Fibroblast of skin of right quadriceps (primary cell): ENCODE measurements at places on chromosomes 16 and 17.

DNA sequence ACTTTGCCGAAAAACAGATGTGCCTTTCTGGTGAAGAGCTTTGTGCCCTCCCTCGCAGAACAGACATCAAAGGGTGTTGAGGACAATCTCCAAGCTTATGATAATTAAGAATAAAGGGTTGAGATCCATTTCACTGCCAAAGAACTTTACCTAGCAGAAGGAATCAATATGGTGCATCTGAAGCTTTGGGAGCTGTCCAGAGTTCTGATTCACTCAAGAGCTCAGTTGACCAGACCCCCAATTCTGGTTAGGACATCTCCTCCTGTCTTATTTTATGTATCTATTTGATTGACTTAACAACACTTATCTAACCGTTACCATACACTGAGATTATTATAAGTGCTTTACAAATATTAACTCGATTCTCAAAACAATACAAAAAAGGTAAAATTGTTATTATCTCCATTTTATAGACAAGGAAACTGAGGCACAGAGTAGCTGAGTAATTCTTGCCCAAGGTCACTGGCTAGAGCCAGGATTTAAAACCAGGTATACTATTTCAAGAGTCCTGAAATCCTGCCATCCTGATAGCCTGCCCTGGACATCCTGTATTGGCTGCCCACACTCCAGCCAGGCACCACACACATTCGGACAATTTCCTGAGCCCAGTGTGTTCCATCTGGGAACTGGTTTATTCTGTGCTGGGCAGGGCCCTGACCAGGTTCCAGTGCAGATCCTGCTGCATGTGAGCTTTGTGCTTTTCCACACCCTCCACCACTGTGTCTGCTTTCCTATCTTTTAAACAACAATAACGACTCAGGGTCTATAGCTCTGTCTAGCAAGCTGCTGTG lies 29.8 kb downstream of the PITPNM3 start:
- DNase-seq = no peak

GRCh38 chr16:35011-35677 lies 18.3 kb downstream of the POLR3K start:
- no peak for DNase-seq

DNA sequence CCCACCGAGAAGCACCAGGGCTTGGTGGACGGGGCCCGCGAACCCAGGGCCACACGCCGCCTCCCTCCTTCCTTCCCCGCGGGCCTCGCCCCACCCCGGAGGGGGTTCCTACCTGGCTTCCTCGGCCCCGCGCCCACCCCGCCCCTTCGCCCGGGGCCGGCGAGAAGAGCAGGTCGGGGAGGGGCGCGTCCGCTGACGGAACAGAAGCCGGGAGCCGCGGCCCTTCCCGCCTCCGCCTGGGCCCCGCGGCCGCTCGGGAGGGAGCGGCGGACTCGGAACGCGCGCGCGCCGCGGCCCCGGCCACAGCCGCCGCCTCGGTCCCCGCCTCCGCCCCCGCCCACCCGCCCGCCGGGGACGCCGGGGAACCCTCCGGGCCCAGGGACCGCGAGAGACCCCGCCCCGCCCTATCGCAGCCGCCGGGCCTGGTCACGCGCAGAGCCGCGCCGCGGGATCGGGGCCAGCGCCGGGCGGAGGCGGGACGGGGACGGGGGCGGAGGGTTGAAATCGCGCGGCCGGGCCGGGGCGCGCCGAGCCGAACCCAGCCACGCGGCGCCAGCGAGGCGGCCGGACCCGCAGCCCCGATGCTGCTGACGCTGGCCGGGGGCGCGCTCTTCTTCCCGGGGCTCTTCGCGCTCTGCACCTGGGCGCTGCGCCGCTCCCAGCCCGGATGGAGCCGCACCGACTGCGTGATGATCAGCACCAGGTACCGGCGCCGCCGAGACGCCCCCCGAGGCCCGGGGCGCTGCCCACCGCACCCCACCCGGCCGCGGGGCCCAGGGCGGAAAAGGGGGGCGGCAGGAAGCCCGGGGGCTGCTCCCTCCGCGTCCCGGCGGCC lies at the start of gene TLCD3A:
TLCD3A (plus strand) TSS at position 530 of the 835 bp plus-strand sequence; CDS start at position 582, 52 bp downstream.
- DNase-seq = peak; percentile 69

DNA sequence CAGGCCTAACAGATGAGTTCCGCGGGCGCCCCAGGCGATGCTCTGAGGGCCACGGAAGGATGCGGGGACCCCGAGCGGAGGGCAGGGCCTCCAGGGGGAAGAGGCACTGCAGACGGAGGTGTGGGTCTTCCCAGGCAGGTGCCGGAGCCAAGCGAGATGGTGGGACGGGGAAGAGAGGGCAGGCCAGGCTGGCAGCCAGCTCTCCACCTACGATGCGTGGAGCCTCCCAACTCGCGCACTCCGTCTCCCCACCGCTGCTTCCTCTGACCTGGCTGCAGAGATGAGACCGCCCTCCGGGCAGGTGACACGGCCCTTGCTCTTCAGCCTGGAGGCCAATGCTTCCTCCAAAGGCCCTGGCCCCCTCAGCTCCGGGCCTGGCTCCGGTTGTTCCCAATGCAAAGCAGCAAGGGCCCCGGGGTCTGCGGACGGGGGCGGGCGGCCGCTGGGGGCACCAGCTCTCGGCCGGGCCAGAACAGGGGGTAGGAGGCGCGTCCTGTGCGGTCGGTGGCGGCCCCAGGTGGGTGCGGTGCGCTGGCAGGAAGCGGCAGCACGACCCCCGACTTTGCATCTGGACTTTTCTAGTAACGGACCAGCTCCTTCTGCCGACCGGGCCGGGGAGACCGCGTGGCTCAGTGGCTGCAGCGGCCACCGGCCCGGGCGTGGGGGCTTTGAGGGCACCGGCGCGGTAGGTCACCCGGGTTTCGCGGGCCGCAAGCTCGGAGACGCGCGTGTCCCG lies 1.5 kb upstream of the SOX8 start:
- no peak for DNase-seq

- no peak for DNase-seq
Measured at GRCh38 chr16:87815567-87815966, 49.8 kb upstream of the KLHDC4 start.

DNA sequence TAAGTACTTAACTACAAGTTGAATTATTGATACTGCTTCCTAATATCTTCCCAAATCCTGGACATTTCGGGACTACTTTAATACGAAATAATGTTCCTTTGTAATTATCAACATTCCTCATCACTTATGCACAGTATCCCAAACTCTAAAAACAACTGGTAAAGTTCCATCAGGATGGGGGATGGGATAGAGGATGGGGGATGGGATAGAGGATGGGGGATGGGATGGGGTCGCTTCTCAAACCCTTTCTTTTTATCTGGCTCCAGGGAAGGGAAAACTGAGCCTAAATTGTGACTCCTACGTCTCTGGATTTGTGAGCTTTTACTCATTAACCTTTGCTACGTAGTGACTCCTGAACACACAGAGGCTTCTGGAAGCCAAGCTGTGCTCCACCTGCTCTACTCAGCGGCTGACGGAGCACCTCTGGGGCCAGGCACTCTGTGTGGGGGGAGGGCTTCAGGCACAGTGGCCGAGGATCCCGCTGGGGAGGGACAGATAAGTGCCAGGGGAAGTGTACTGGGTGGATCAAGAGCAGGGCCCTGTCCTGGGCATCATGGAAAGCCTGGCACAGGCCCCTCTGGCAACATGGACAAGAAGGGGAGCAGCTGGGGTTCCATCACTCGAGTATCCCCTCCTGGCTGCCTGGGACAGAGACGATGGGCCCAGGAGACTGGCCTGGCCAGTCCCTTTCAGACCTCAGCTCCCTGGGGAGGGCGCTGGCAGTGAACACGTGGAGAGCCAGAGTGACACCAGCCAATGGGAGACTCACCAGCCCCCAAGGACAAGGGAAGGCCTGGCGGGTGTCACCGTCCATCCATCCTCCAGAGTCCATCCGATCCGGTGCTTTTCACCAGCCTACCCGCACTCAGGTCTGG lies 56.2 kb downstream of the PGS1 start:
- no peak for DNase-seq

GRCh38 chr16:89495121-89495520 lies 4.8 kb upstream of the ANKRD11 start:
- DNase-seq = peak; percentile 43

DNA sequence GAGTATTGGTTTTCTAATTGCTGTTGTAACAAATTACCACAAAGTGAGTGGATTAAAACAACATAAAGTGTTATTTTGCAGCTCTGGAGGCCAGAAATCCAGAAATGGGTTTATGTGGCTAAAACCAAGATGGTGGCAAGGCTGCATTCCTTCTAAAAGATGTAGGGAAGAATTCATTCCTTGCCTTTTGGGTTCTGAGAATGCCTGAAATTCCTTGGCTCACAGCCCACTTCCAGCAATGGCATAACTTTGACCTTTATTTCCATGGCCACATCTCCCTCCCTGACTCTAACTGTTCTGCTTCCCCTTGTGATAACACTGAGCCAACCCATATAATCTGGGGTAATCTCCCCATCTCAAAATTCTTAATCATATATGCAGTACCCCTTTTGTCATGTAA lies 269.6 kb upstream of the RPL38 start:
- no peak for DNase-seq

GRCh38 chr16:66651965-66652364 lies 44.6 kb downstream of the CMTM4 start:
- no peak for DNase-seq

GRCh38 chr16:50538411-50539052 lies 9.7 kb upstream of the NKD1 start:
- DNase-seq = no peak

DNA sequence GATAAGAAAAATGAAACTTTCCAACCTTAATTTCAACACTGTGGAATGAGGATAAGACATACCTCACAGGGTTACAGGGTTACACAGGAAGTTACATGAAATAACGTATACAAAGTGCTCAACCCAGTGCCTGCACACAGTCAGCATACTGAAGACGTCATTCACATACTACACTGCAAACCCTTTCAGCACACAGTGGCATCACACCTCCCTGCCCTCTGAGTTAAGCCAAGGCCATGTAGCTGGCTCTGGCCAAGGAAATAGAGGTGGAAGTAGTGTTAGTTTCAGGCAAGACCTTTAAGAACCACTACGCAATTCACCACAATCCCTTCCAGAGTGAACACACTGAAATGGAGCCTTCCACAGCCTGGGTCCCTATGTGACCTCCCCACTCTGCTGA lies 46.6 kb upstream of the GSG1L start:
- DNase-seq = no peak

DNA sequence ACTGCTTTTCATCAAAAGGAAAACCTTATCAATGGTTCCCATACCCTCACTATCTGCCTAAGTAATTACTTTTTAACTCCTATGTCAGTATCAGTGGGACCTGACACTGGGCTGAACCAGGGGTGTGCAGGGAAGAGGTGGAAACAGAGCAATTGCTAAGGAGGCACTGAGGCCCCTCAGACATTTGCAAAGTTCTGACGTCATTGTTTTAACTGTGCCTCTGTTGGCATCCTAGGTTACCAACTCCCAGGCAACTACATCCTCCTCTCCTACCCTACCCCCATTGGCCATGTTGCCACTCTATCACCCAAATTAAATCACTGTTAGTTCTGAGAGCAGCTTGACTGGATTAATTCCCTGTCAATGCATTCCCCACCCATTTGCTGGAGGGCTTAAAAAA lies 8.0 kb upstream of the WWOX start:
- DNase-seq = no peak

DNA sequence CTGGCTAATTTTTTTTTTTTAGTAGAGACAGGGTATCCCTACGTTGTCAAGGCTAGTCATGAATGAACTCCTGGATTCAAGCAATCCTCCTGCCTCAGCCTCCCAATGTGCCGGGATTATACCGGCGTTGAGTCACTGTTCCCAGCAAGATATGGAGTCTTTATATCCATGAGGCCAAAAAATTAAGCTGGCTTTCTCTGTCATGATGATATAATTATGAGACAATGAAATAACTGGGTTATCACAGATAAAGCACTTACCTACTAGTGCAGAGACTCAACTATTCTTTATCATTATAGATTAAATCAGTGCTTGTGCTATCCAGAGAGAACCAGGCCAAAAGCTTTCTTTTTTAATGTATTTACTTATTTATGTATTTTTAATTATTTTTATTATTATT lies 36.2 kb downstream of the SMG6 start:
- no peak for DNase-seq

GRCh38 chr17:7323731-7324437 lies 5.3 kb downstream of the NEURL4 start:
- peak; percentile 28 for DNase-seq

DNA sequence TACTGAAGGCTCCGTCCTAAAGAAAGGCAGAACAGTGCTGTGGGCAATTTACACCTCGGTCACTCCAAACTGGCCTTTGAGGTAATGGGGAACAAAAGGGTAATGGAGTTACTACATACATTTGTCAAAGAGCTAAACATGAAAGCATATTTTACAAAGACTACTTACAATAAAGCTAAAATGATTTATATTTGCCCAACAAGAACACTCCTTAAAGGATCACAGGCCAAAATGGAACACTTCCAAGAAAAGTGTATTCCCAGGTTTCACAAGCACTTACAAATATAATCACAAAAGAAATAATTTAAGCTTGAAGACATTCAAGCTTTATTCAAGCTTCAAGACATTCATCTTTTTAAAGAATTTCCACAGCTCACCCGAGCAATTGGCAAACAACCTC lies 29.3 kb downstream of the C17orf67 start:
- no peak for DNase-seq
